ENCODE measurements at places on chromosomes 16 and 17. TPM values are rescaled to one million over a fixed set of nuclear protein-coding genes. Genes with fewer than 3 reads are reported as not detected.

Gene LRRC75A
- 0.34 TPM for total RNA-seq

Gene KDM6B
- 1.2 TPM for total RNA-seq

Gene PCGF2
- total RNA-seq = 2.9 TPM

Gene IRF8
- total RNA-seq = not detected

Gene ARHGAP44
- total RNA-seq = 0.74 TPM

Gene CHD9NB
- total RNA-seq = under 0.01 TPM

Gene HLF
- total RNA-seq = 0.15 TPM

Gene UNC45B
- not detected for total RNA-seq

Gene MYH8
- total RNA-seq = not detected

Gene KRT28
- total RNA-seq = not detected

Gene TBC1D3E
- total RNA-seq = not detected

Gene GGT6
- total RNA-seq = not detected

Gene ACSM5
- not detected for total RNA-seq

Gene ZNF267
- total RNA-seq = 5.2 TPM

Gene PRSS27
- total RNA-seq = 0.74 TPM

Gene CASKIN1
- total RNA-seq = not detected

Gene ELMO3
- total RNA-seq = 0.59 TPM

Gene SPATA32
- not detected for total RNA-seq

Gene KRT38
- total RNA-seq = not detected

Gene KRT39
- not detected for total RNA-seq

Gene SSTR5
- not detected for total RNA-seq

Gene DVL2
- 65.3 TPM for total RNA-seq

Gene RNF112
- 2.7 TPM for total RNA-seq

Gene ZNF821
- total RNA-seq = 2.1 TPM

Gene NPIPB9
- not detected for total RNA-seq

Measured in bronchus fibroblast of lung (primary cell).